Iris pigment epithelial cell (primary cell): ENCODE measurements at places on chromosomes 16 and 17.

- no peak for DNase-seq
Measured at GRCh38 chr16:86078121-86078600, 179.2 kb downstream of the IRF8 start.

- DNase-seq, result peak; percentile 20
Measured at GRCh38 chr17:31699281-31699680, 159.8 kb downstream of the COPRS start.

GRCh38 chr17:16935241-16935663 is 36.7 kb downstream of the TNFRSF13B start:
- no peak for DNase-seq

GRCh38 chr17:77439189-77440018 is 298.6 kb downstream of the SEC14L1 start:
- DNase-seq, result no peak

GRCh38 chr17:48915459-48916282 is 7.5 kb downstream of the UBE2Z start:
- peak; percentile 96 for DNase-seq

- DNase-seq, result no peak
Measured at GRCh38 chr16:89765292-89765830, 44.0 kb downstream of the ZNF276 start.

GRCh38 chr16:27795992-27796614 is 246.2 kb downstream of the KATNIP start:
- DNase-seq, result peak; percentile 35

DNA sequence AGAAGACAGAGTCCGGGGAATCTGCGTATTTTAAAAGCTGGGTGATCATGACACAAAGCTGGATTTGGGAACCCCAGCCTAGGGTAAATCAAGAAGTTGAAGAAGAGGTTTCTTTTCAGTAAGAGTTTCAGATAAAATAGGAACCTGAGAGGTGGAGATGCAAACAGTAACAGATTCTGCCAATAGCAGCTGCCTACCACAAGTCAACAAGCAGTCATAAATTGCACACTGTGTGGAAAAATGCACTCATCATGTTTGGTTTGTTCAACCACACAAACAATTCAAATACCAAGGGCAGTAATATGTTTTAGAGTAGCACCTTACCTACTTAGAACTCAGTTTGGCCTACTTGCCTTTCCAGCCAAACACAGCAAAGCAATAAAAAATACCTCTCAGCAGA is 14.0 kb downstream of the MYO1D start:
- no peak for DNase-seq

GRCh38 chr16:22007509-22008214 is at the start of gene MOSMO:
Gene MOSMO, plus strand, starts transcription at chr16:22008111. Its CDS starts 191 bp downstream, at chr16:22008302.
- peak; percentile 84 for DNase-seq

- no peak for DNase-seq
Measured at GRCh38 chr16:27723711-27724481, 174.0 kb downstream of the KATNIP start.

GRCh38 chr16:27729516-27730304 is 179.8 kb downstream of the KATNIP start:
- DNase-seq, result peak; percentile 38

DNA sequence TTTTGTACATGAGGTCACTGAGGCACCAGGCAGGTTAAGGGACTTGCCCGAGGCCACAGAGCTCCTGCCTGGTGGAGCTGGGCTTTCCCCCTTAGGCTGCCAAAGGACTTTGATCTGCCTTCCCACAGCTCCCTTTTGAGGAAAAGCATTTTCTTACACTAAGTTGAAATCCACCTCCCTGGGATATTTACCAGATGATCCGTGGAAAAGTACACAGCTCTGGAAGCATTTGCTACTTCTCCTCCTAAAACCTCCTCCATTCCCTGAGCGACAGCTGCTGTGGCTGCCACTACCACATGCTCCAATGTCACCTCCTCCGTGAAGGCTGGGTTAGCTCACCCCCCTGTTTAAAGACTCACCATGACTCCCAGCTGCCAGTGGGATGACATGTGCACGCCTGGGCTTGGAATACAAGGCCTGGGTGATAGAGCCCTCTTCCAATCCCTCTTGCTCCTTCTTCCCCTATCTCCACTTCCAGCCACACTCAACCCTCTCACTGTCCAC is 1.2 kb upstream of the MPRIP start:
- DNase-seq, result no peak

DNA sequence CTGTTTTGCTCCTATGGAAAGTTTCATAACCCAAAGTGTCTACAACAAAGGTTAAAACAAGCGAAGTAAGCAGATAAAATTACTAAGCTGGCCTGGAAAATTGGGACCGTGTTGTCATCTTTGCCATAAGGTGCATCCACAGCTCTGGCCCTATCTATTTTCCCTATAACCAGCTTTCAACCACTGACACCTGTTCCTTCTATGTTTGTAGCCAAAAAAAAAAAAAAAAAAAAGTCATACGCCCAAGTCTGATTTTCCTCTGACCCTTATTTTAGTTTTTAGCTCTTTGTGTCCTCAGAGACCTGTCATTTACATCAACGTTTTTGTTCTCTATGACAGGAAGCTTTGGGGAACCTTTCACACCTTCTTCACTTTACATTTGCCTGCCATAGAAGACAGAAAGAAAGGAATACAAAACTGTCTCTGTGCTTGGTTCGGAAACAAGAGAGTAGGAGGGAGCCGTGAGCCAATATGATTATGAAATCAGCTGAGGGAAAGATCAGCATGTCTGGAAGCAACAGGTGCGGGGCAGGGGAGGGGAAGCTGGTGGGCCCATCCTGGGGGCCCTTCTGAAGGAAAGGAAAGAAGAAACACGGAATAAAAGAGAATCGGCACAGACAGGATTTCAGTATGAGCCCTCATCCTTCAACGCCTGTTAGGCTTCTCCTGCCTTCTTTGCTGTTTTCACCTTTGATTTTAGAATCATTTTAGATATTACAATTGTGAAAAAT is 8.5 kb downstream of the HS3ST3A1 start:
- DNase-seq, result no peak

GRCh38 chr17:82807562-82807961 is 32.3 kb downstream of the ZNF750 start:
- DNase-seq, result no peak

GRCh38 chr16:55687802-55688201 is 32.0 kb downstream of the SLC6A2 start:
- DNase-seq, result no peak

DNA sequence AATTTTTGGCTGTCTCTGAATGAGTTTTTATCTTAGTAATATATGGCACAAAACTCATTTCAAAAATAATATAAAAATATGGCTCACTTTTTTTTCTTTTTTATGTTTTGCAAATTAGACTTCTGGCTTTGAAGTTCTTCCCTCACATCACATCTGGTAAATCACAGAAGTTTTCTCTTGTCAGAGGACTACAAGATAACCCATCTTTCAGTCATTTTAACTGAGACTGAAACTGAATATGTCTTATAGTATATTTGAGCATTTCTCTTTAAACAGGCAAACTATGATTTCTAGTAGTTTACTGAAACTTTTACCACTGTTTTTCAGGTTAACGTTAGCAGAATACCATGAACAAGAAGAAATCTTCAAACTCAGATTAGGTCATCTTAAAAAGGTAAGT is 51.1 kb upstream of the MRC2 start:
- DNase-seq, result no peak

GRCh38 chr16:70704586-70704985 is 18.7 kb upstream of the MTSS2 start:
- no peak for DNase-seq

DNA sequence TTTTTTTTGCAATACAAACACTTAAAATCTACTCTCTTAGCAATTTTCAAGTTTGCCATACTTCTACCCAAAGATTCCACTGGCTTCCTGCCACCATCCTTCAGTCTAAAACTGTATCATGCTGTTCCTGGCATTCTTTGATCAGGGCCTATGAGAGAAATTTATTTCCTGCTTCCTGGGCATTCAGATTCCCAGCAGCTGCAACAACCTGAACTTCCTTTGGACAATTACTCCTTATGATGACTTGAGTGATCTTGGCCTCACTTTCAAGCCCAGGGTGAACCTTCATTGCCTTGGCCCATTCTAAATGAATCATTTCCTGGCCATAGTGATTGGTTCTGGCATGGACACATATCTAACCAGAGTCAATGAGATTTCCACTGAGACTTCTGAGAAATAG is 18.0 kb upstream of the MON1B start:
- DNase-seq, result peak; percentile 7

GRCh38 chr17:3983606-3984484 is 19.6 kb upstream of the ATP2A3 start:
- DNase-seq, result peak; percentile 55

DNA sequence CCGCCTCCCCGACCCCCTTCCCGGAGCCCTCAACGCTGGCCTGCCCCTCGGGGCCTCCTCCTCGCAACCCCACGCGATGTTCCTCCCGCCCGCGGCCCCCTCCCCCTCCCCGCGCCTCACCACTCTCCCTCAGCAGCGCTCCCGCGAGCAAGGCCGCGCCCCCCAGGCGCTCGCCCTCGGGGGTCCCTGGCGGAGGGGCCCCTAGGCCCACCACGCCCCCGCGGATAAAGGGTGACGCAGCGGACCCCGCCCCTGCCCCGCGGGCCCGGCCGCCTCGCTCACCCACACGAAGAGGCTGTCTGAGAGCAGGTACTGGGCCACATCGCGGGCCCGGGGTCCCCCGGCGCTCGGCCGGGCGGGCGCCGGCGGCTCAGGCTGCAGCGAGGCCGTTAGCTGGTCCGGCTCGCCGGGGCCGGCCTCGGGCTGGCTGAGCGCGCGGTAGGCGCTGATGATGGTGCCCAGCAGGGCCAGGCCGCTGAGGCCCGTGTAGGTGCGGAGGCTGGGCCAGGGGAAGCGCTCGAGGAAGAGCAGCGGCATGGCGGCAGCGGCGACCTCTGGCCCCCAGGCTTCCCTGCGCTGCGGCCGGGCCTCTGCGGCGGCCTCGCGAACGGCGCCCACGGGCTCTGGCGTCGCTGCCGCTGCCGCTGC is 430 bp downstream of the AMFR start:
- no peak for DNase-seq

- DNase-seq, result peak; percentile 7
Measured at GRCh38 chr17:71118039-71118438, 948.7 kb downstream of the KCNJ2 start.

GRCh38 chr16:48421741-48422140 is 36.5 kb upstream of the SIAH1 start:
- peak; percentile 35 for DNase-seq

GRCh38 chr16:84086341-84086740 is 30.4 kb downstream of the MBTPS1 start:
- no peak for DNase-seq

DNA sequence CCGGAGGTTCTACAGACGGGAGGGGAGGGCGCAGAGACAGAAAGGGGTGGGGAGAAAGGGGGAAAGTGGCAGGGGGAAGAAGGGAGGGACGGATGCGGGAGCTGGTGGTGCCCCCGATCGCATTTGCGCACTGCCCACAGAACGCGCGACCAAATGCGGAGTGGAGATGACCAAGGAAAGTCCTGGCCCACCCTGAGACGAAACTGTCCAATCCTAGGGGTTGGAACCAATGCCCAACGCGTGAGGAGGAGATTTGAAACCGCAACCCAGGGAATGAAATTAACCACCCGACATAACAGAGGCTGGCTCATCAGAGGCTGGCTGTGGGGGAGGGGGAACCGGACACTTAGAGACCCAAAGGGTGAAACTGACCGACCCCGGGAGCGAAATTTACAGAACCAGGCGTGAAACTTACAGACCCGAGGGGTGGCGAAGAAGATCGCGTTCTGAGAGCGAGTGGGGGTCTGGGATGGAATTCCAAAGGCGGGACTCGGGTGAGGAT is 1.4 kb downstream of the HES7 start:
- peak; percentile 47 for DNase-seq
